Brain (organoid and tissue), 16 donors: ENCODE measurements at places on chromosomes 1 and 21. TPM values are rescaled to one million over a fixed set of nuclear protein-coding genes. Genes with fewer than 3 reads are reported as not detected.

MYOCOS gene
- polyA plus RNA-seq = not detected

DNA sequence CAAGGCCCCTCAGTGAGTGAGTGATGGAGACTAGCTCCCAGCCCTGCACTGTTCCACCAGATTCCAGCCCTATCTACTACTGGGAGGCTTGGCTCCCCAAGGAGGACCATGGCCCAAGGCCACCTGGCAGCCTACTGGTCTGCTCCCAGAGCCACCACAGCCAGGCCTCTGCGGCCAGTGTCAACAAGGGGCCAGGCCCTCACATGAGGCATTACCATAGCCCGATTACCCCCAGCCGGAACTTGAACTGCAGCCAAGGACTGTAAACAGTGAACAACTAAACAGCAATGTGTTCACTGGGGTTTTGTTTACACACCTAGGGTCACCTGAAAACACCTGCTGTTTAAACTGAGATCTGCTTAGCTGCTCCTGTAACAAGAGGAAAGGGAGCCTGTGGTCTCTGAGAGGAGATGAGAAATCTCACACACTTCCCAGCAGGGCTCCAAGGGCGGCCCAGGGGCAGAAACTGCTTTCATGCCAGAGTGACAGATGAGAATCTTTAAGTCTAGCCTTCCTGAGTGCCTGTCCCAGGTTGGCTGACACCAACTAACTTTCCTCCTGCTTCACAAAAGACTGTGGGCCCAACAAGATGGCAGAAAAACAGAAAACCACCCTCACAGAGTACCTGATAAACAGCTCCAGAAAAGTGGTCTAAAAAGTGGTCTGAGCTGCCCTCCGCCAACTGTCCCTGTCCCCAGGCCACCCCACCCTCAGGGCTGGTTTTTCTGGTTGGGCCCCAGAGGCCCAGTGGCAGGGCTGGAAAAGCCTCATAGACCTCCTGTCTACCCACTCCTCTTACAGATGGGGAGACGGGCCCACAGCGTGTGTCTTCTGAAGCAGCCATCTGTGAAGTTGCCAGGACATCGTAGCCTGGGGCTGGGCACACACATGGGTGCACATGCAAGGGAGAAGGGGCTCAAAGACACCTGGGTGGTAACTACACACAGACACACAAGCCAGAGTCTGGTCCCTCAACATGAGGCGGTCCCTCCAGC, 28.8 kb downstream of the MEF2D start:
- DNase-seq = no peak

GRCh38 chr1:6503884-6504602, 12.6 kb upstream of the PLEKHG5 start:
- no peak for DNase-seq

DNA sequence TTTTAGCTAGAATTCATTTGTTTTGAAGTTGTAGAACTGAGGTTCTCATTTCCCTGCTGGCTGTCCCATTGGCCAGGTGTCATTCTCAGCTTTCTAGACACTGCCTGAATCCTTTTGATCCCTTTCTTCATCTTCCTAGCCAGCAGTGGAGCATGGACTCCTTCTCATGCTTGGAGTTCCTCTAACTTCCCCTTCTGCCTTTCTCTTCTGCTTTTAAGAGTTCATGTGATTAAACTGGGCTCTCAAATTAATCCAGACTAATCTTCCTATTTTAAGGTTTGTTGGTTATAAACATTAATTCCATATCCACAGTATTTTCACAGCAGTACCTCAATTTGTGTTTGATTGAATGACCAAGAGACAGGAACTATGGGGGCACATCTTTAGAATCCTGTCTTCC, 52.3 kb downstream of the ADAMTS5 start:
- no peak for DNase-seq

DNA sequence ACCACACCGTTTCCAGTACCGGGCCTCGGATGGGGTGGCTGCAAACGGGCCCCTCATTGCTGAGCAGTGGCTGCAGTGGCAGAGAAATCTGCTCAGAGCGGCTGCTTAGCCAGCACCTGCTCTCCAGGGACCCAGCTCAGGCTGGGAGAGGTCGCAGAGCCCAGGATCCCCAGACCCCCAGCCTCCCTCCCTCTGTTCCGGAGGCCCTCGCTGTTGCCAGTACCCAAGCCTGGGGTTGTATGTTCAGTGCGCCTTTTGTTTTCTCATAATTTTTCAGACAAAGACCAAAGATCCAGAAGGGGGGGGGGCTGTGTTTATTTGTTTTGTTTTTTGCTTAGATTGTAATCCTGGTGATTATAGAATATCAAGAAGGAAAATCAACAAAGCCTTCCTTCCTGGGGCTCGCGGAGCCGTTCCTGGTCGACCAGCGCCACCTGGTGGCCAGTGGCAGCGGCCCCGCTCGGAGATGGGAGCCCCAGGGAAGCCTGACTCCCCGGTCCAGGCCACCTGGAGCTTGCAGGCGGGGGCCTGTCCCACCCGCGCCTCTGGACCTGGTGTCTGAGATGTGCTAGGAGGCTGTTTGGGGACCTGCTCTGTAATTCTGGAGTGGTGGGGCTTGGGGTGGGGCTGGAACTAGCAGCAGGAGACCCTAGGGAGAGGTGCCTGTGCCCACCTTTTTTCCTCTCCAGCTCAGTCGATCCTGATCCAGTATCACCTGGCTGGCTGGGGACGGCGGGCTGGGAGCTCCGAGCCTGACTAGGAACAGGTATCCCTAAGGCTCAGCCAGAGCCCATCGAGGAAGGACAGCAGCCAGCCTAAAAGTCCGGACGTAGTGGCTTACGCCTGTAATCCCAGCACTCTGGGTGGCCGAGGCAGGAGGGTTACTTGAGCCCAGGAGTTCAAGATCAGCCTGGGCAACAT, 123.9 kb upstream of the VAMP3 start:
- peak; percentile 45 for DNase-seq

- peak; percentile 60 for DNase-seq
Measured at GRCh38 chr1:154608397-154609270, 648 bp upstream of the ADAR start.

DNA sequence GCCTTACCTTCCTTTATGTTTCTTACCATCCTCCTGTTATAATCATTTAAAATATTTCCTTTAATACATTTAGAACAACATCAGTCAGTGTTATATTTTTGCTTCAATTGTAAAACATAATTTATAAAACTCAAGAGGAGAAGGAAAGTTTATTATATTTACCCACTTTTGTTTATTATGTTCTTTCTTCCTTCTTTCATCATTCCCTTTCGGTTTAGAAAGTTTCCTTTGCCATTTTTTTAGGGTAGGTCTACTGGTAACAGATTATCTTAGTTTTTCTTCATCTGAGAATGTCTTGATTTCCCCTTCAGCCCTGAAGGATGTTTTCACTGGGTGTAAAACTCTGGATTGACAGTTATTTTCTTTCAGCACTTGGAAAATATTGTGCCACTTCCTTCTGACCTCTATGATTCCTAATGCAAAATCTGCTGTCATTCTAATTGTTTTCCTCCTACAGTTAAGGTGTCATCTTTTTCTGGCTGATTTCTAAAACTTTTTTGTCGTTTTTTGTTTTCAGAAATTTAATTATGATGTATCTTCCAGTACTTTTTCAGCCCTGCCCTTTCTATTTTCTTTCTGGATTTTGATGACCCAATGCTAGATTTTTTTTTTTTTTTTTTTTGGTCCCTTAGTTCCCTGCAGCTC, 25.0 kb downstream of the PTPN22 start:
- DNase-seq = no peak

TIMM17A gene
- 37.9 TPM for polyA plus RNA-seq

DNA sequence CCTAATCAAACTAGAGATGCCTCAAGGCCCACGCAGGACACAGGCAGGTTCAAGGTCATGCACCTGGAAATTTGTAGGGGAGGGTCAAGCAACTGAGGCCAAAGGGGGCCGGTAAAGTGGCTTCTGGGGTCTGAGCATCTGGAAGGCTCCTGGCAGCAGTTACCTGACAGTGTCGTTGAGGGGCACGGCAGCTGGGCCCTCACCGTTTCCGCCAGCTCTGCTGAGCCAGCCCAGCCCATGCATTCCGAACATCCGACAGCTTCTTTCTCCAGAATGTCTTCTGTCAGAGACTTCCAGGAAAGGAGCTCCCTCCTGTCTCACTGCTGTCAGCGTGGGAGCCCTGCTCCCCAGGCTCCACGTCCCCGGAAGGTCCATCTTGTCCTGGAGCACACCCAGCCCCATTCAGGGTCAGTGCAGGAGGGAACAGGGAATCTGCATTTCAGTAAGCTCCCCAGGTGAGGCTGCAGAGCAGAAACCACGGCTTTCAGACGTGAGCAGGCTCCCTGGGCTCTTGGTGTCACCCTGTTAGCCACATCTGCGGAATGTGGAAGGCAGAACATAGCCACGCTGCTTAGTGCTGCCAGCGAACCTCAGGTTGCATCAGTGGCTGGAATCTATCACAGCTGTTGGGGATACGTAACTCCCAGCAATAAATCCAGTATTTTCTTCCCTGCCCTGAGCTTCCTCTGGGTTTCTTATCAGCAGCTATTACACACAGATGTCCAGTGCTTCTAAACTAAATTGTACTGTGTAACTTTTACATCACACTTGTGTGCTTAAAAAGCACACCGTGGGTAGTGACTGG, 36.3 kb upstream of the FAM3B start:
- no peak for DNase-seq

- no peak for DNase-seq
Measured at GRCh38 chr1:3902111-3902511, 2.0 kb upstream of the C1orf174 start.

- peak; percentile 59 for DNase-seq
Measured at GRCh38 chr21:34889320-34889675, 159.8 kb downstream of the RUNX1 start.

GRCh38 chr1:227953022-227953412, 5.3 kb upstream of the WNT9A start:
- no peak for DNase-seq

- no peak for DNase-seq
Measured at GRCh38 chr1:235675152-235675890, 25.7 kb upstream of the GNG4 start.

BCL2L15 gene
- polyA plus RNA-seq = not detected

GRCh38 chr1:54157401-54157800, 4.6 kb upstream of the CDCP2 start:
- DNase-seq = no peak

MROH9 gene
- polyA plus RNA-seq = not detected

PLA2G2F gene
- not detected for polyA plus RNA-seq
